ENCODE measurements at places on chromosomes 2 and 18. TPM values are rescaled to one million over a fixed set of nuclear protein-coding genes. Genes with fewer than 3 reads are reported as not detected.

Gene ACTR1B
- 27.1 TPM for total RNA-seq

DNA sequence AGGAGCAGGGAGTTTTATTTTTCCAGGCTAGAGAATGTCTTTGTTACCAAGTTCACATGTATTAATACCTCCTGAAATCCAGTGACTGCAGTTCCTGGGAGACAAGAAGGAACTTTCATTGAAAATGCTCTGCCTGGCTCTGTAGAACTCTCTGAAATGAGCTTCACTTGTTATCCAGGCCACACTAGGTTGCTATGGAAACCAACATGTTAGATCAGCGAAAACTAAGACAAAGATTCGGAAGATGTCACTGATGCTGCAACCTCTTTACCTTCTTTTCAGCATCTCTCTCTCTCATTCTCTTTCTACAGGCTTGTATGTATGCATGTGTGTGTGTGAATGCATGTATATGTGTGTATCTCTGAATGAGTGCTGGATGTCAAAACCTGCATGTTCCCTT lies 218.5 kb downstream of the TRIB2 start:
- DNase-seq = no peak

DNA sequence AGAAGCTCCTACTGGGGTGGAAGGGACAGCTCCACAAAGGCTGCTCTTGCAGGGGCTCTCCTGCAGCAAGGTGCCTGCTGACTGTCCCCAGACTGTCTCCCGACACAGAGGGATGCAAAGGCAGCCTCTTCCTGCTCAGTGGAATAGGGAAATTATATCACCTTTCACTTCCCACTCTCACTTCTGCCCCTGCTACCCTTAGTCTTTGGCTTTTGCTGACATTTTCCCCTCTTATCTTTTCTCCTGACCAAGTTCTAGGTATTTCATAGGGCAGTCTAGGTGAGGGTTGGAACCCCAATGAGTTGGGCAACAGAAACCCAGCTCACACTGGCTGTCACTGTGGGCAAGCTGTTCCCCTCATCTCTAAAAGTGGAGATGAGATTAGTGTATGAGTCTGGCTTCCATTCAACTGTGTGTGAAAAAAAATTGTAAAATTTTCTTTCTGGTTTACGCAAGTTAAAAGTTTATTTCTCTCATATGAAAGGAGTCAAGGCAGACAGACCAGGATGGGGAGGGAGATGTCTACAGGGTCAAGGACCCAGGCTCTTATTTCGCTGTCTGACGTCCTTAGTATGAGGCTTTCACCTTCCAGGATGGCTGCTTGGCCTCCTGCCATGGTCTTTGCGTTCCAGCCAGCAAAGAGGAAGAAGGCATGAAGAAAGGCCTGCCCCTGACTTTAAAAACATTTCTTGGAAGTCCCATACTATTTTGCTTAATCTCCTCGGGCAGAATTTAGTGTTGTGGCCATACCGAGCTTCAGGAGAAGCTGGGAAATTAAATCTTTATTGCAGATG lies 7.5 kb upstream of the MOCOS start:
- DNase-seq = no peak

DNA sequence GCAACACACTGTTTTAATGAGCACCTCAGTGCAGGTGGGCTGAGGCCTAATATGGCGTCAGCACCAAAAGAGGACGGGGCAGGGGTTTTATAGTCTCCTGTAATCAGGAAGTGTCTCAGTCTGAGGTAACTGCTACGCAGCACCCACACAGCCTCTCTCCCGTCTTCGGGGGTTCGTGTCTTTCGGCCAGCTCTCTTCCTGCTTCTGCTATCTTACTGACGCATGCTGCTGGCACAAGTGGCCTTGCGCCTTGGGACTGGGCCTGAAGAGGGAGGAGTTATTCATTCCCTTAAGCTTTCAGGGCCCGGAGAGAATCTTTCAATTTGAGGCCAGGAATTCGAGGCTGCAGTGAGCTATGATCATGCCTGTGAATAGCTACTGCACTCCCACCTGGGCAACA lies 14.5 kb upstream of the PAPOLG start:
- DNase-seq = no peak

- DNase-seq = no peak
These were observed 31.9 kb downstream of the CCBE1 start for GRCh38 chr18:59665057-59666006.

Gene ANKRD53
- total RNA-seq = 0.62 TPM

DNA sequence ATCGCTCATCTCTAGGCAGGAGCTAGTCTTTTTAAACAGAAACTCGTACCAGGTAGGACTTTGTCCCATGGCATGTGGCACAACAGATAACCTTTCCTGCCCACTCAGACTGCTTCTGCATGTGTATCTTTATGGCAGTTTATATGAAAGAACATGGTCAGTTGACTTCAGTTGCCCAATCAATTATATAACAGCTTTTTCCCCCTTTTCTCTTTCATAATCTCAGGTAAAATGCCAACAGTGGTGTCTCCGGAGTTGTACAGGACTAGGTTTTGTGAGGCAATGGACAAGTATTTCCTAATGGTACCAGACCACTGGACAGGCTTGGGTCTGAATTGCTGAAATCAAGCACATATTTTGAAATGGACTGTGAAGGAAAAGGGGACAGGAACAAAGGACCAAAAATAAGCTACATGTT lies 51.6 kb upstream of the PTH2R start:
- no peak for DNase-seq

DNA sequence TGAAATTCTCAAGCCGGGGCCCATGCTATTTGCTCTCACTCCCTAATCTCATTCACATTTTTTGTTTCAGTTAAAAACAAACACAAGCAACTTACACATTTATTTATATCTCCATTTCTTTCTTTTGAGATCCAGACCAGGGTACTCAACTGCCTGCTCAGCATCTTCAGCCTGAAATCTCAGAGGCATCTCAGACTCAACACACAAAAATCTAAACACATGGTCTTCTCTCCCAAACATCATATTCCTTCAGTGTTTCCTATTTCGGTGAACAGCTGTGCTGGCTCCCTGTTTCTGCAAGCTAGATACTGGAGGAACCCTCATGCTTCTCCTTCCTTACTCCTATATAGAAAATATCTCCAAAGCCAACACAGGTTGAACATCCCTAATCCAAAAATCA lies 11.3 kb upstream of the RTTN start:
- no peak for DNase-seq

Gene GALNT5
- 0.16 TPM for total RNA-seq

- DNase-seq = no peak
These were observed 1.5 kb downstream of the GIGYF2 start for GRCh38 chr2:232698556-232699091.

- no peak for DNase-seq
These were observed 125.8 kb upstream of the CDH19 start for GRCh38 chr18:66729442-66730239.

DNA sequence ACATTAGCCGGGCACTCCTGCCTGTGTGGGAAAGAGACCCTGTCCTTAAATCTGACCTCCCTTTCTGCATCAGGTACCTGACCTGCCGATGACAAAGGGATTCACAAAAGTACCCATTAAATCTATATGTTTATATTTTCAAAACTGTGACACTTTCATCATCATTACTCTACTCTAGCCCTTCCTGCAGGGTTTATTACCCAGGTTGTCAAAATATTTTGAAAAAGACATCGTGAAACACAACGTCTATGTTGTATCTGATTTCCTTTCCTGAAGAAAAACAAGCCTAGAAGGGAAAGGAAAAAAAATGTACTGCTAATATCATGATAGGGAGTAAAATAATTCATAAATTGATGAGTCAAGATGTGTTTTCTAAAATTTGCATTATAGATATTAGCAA lies 15.2 kb upstream of the KYNU start:
- DNase-seq = no peak

Gene SPC25
- total RNA-seq = 3.4 TPM

DNA sequence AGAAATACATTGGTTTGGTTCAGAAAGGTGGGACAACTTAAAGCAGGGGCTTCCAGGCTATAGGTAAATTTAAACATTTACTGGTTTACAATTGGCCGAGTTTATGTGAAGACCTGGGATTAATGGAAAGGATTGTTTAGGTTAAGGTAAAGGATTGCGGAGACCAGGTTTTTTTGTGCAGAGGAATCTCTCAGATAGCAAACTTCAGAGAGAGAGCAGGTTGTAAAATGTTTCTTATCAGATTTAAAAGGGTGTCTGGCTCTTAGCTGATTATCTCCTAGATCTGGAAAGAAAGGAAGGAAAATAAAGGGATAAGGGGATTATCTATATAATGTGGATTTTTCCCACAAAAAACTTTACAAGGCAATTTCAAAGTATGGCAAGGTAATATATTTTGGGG lies 101.3 kb downstream of the LCLAT1 start:
- no peak for DNase-seq

- no peak for DNase-seq
These were observed 13.9 kb downstream of the IL1F10 start for GRCh38 chr2:113081488-113082210.

DNA sequence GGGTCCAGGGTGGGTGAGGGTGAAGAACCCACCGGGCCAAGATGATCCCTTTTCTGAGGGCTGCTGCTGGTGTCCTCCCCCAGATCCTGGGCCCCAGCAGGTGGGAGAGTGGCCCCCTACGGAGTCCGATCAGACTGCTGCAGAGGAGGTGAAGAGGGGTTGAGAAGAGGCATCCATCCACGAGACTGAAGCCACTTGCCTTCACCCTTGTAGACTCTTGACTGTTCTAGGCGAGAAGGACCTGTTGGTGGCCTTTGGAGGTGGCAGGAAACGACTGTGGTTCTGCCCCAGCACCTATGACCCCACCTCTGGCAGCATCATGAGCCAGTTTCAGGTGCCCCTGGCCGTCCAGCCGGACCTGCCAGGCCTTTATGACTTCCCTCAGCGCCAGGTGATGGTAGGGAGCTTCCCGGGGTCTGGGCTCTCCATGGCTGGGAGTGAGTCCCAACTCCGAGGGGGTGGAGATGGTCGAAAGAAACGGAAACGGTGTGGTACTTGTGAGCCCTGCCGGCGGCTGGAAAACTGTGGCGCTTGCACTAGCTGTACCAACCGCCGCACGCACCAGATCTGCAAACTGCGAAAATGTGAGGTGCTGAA lies 1.5 kb downstream of the TET3 start:
- DNase-seq = no peak

Gene FSIP2
- 8.6 TPM for total RNA-seq

- DNase-seq = no peak
These were observed 74.2 kb downstream of the SH3BP4 start for GRCh38 chr2:235025800-235026536.

GRCh38 chr18:43866696-43867095 lies 589.4 kb upstream of the SYT4 start:
- DNase-seq = no peak

DNA sequence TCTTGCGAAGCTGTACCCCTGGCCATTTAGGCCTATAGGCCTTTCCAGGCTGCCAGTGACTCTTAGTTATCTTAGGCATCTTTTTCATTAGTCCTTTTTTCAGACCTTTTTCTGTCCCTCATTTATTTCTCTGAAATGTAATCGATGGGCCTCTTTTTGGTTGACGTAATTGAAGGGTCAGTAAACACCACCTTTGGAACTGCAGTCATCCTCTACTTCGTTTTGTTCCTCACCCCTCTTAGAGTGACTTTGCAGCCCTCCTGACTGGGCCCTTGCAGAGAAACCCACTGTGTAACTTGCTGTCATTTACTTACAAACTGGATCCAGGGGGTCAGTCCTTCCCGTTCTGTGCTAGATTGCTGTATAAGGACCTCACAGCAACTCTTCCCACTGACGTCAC lies 23.2 kb downstream of the CENPO start:
- no peak for DNase-seq

Gene TTN
- 3.7 TPM for total RNA-seq

Measured in occipital lobe (tissue), 3 donors.